Cortex of kidney (tissue), 1 donor: ENCODE measurements at places on chromosomes 6 and 20.

DNA sequence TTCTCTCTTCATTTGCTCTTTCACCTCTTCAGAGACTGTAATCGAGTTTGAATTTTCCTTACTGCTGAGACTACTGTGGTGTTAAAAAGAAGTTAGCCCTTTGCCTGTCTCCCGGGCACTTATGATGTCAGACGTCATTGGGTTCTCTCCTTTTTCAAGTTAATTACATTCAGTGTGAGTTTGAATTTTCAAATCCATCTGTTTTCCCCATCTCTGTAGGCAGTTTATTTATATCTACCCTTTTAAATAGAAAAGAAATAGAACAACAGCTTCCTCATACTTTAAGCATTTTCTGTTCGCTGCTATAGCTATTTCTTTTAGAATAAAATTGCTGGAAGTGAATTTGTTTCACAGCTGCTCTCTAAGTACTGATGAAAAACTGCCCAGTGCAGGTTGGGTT, 81.4 kb downstream of the MCHR2 start:
- DNase-seq: no peak

GRCh38 chr6:50116390-50116789, 66.7 kb upstream of the DEFB112 start:
- DNase-seq: no peak

- DNase-seq: no peak
Measured at GRCh38 chr6:118892355-118892991, 1.5 kb upstream of the ASF1A start.

GRCh38 chr20:1629321-1629720, 9.5 kb upstream of the SIRPB1 start:
- no peak for DNase-seq

- no peak for DNase-seq
Measured at GRCh38 chr20:3674995-3675900, 6.6 kb downstream of the ADAM33 start.
